ENCODE measurements at places on chromosomes 16 and 17.

GRCh38 chr16:15686287-15686686, 36.2 kb downstream of the NDE1 start:
- DNase-seq: no peak

DNA sequence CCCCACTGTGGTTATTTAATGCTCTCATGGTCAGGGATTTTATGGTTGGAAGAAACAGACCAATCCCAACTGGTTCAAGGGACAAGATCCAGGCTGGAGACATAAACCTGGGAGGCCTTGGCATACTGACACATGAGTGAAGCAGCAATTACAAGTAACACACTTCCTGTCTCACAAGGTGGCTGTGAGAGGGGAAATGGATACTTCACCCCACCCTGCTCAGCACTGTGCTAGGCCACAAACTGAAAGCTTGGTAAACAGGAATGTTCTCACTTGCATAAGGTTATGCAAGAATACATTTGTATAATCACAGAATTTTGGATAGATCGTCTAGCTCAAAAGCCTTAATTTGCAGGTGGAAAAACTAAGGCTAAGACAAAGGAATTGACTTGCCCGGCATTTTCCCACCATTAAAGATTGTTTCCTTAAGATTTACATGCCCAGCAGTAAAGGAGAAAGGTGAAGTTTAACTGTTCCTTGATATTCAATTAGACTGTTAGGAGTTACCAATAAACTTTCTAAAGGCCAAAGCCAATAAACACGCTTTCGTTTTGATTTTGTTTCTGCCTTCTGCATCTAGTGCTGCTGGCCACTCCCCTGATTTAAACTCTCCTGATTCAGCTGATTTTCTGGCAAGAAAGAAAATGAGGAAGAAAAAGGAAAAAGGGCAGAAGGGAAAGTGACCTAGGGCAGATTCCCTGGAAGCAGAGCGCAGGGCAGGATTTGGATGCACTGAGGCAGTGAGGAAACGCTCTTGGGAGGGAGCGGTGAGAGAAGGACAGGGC, 215.6 kb upstream of the CDH5 start:
- no peak for DNase-seq

DNA sequence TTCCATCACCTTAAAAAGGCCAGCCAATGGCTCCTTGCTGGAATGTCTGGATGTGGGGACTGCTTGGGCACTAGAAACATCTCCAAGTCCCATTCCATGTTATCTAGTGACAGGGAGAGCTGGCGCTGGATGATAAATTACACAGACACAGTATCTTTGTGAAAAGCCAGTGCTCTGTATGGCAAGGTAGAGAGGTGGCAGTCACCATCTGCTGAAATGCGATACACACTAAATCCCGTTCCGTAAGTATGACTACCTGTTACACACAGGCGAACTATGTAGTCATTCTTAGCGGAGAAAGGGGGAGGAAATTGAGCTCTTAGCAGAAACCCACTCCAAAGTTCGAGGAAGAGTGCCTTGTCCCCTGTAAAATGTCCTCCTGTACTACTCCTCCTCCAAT, 81.0 kb upstream of the MYOCD start:
- no peak for DNase-seq

- no peak for DNase-seq
Measured at GRCh38 chr16:820748-821147, 20.2 kb upstream of the GNG13 start.

DNA sequence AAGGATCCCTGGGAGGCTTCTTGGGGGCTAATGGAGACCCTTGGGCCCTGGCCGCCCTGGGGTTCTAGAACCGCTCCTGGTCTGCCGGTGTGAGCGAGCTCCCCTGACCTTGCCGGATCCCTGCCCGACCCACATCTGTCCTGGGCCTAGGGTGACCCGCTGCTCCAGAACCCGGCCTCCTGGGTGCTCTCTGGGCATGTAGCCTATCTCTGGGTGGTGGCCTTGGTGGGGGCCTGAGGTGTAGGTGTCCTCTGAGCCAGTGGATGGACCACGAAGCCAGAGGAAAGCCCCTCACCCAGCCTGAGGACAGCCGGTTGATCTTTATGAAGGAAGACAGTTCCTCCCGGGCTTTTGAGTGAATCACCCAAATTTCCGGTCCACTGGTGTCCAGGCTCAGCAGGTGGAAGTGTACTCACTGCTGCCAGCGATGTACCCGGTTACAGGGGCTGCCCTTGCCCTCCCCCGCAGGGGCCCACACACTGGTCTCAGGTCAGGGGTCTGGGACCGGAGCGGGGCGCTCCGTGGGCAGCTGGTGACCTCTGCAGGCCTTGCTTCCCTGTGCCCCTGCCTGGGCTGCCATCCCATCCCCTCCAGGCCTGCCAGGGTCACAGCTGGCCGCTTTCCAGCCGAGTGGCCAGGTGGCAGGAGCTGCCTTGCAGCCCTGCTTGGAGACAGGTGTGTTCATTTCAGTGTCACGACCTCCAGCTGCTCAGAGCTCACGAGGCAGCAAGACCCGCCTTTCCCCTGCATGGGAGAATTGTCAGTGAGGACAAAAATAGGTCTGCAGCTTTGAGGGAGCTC, 10.5 kb upstream of the GSE1 start:
- no peak for DNase-seq

GRCh38 chr16:4477966-4478365, 1.8 kb downstream of the HMOX2 start:
- DNase-seq: no peak

- no peak for DNase-seq
Measured at GRCh38 chr16:22614271-22614947, 103.7 kb downstream of the NPIPB5 start.

- no peak for DNase-seq
Measured at GRCh38 chr17:46059486-46059885, 60.4 kb downstream of the STH start.

DNA sequence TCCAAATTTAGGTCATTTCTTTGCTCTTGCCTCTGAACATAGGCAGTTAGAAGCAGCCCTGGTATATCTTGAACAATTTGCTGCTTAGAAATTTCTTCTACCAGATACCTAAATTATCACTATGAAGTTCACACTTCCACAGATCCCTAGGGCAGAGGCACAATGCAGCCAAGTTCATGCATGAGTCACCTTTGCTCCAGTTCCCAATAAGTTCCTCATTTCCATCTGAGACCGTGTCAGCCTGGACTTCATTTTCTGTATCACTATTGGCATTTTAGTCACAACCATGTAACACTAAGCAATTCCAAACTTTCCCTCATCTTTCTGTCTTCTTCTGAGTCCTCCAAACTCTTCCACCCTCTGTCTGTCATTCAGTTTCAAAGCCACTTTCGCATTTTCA, 45.0 kb downstream of the KCNJ16 start:
- no peak for DNase-seq

- no peak for DNase-seq
Measured at GRCh38 chr17:31654936-31655335, 204.1 kb downstream of the COPRS start.

Data from SIG-M5 (cell line).